ENCODE measurements at places on chromosomes 1 and 21.

GRCh38 chr1:38053416-38054091, 7.0 kb upstream of the POU3F1 start:
- no peak for DNase-seq

- no peak for DNase-seq
These were observed 26.7 kb downstream of the SLC26A9 start for GRCh38 chr1:205916541-205916940.

GRCh38 chr21:37153935-37154350, 80.9 kb downstream of the TTC3 start:
- DNase-seq: no peak

DNA sequence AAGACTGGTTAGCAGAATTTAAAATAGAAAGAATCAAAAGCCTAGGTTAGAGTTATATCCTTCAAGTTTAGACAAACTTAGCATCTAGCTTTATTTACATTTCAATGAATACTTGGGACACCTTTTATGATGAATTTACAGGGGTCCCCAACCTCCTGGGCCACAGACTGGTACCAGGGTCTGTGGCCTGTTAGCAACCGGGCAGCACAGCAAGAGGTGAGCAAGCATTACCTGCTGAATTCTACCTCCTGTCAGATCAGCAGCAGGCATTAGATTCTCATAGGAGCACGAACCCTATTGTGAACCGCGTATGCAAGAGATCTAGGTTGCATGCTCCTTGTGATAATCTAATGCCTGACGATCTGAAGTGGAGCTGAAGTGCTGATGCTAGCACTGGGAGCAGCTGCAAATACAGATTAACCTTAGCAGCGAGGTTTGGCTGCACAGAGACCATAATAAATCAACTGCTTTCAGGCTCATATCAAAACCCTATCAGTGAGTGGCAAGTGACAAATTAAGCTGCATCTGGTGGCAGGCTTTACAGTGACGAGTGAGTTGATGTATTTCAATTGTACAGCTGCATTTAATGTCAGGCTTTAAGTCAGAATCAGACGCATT, 82.0 kb downstream of the UCHL5 start:
- DNase-seq: no peak

DNA sequence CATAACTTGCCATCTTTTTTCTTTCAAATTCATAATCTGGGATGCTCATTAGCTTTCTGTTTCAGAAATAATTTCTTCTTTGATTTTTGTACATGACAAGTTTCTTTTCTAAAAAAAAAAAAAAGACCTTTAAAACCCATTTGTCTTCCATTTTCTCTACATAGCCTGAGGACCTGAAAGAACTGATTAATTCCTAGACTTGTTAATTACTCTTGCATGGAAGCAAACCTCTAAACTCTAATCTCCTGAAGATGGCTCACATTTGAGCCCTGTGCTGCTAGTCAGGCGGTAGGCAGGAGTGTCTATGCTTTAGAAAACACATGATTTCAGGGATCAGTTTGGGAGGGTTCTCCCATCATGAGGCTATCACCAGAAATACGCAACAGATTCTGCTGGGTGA, 152.0 kb downstream of the KAZN start:
- no peak for DNase-seq

- no peak for DNase-seq
These were observed 31.7 kb upstream of the CAMTA1 start for GRCh38 chr1:6753320-6754140.

DNA sequence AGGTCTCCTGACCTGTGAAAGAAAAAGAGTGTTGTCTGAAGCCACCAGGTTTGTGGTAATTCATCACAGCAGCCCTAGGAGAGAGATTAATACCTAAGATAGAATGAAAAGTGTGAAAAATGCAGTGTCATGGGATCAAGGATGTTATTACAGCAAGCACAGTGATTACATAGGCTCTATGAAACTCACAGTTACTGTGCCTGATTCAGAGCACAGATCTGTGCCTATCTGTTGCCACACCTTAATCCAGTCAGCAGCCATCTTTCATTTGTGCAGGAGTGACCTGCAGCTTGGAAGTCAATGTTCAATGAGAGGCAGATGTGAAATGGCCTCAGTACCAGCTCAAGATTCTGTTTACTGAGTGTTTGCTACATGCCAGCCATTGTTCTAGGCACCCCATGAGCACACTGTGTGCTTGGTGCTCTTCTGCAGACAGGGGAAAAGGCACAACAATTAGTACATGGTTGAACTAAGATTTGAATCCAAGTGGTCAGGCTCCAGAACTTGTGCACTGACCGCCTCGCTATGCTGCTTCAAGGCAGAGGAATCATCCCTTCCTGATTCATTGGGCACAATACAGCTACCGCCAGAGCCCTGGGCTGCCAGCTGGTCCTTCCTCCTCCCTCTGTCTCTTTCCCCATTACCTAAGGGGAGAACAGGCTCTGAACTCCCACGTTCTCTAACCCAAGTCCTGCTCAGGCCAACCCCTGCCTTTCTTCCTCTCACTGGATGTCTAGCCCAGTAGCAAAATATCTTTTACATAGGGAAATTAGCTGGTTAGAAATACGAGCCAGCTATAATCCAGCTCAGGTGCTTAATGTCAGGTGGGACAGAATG, 56.3 kb upstream of the NEK2 start:
- DNase-seq: no peak

DNA sequence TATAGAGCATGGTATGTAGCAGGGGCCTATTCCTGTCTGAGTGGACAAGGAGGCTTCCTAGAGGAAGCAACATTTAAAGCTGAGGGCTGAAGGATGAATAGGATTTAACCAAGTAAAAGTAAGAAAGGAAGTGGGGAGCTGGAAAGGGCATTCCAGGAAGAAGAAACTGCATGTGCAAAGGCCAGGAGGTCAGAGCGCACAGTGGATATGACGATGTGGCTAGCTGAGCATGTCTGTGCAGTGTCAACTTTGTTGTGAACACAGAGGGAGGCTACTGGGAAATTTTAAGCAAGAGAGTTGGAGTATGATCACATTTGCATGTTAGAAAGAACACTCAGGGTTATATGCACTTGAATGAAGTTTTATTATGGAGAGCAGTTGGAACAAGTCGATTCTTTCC, 28.6 kb upstream of the JUN start:
- DNase-seq: no peak

DNA sequence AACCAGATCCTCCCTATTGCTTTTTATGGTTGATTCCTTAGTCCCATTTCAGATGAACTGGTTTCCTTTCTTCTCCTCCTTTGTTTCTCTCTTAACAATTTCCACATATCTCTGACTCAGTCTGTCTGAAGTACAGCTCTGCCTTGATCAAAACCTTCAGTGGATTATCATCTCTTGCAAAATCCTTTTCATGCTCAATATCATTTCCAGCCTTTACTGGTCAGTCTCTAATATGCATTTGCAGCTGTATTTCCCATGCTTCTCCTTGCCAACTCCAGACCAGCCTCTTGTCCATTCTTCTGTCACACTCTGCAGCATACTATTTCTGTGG, 72.2 kb downstream of the SNX7 start:
- no peak for DNase-seq

DNA sequence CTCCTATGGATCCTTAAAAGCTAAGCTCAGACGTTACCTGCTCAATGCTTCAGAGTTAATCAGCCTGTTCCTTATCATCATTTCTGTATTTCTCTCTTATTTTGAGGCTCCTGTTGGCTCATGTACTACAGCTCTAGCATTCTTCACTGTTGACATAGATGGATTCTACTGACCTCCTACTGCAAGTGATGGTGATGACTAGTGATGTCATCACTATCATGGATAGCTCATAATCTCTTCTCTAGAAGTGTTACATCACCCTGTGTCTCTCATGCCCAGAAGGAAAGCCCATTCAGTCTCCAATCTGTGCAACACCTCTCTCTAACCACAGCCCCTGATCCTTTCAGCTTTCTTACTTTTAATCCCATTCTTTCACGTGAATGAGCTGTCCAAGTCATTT, 168.2 kb upstream of the DPT start:
- DNase-seq: no peak

DNA sequence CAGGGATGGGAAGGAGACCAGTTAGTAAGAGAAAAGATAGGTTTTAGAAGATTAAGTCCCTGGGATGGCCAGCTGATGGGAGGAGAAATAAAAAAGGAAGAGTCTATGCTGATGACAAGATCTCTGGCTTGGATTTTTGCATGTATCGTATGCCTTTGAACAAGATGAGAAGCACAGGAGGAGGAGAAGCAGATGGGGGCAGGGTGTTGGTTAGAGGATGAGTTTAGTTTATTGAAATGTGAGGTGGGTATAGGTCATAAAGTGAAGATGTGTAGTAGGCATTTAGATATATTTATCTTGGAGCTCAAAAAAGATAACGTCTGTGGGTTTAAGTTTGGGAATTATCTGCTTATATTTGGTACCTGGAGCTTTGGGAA, 1.4 kb downstream of the TIPRL start:
- DNase-seq: no peak

- DNase-seq: no peak
These were observed 30.2 kb upstream of the PRSS38 start for GRCh38 chr1:227785094-227785804.

- no peak for DNase-seq
These were observed 187.1 kb upstream of the COA6 start for GRCh38 chr1:234186037-234186688.

- no peak for DNase-seq
These were observed at the start of gene TMPRSS2 for GRCh38 chr21:41507521-41508414. Gene TMPRSS2 (minus strand): TSS chr21:41508158. CDS start chr21:41498133, 10,025 bp downstream.

DNA sequence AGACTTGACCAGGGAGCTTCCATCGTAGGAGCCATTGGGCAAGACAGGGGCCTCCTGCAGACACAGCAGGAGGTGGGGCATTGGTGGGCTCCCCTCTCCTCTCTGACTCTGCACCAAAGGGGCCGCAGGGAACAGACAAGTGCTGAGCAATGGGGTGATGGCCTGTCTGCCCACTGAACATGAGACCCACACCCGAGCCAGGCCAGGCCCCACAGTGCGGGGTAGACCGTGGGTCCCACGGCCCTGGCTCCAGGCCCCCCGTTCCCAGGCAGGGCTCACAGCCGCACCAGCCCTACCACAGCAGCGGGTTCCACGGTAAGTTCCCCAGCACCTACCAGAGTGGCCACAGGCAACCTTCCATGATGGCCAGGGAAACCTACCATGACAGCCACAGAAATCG, 45.9 kb downstream of the CHD5 start:
- no peak for DNase-seq
